ENCODE measurements at places on chromosomes 2 and 18.

GRCh38 chr2:95345081-95345562 lies 48.0 kb downstream of the KCNIP3 start:
- DNase-seq = no peak

- peak; percentile 2 for DNase-seq
Observed at GRCh38 chr2:47688561-47688960, 94.4 kb upstream of the MSH6 start.

DNA sequence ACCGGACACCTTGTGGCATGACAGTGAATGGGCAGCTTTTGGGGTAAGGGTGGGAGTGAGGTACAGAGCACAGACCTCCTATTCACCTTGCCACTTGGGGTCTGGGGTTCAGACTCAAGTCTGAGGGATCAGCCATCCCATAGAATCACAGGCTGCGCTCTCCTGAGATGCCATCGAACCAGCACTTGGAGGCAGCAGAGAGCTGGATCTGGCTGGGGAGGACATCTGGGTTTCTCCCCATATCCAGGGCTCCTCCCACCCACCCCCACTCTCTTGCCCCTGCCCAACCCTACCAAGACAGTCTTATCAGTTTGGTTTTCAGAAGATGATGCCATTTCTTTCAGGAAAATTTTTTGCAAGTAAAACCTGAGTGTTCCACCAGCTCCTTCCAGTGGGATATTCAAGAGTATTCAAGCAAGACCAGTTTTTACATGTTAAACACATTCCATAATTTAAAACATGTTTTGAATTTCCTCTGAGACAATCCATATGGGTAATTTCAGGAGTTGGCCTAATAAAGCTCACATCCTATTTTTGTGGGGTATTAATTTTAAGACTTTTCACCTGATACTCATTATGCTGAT lies 29.2 kb upstream of the TEX44 start:
- peak; percentile 69 for DNase-seq

GRCh38 chr2:134284119-134284670 lies 30.3 kb downstream of the MGAT5 start:
- peak; percentile 16 for DNase-seq

DNA sequence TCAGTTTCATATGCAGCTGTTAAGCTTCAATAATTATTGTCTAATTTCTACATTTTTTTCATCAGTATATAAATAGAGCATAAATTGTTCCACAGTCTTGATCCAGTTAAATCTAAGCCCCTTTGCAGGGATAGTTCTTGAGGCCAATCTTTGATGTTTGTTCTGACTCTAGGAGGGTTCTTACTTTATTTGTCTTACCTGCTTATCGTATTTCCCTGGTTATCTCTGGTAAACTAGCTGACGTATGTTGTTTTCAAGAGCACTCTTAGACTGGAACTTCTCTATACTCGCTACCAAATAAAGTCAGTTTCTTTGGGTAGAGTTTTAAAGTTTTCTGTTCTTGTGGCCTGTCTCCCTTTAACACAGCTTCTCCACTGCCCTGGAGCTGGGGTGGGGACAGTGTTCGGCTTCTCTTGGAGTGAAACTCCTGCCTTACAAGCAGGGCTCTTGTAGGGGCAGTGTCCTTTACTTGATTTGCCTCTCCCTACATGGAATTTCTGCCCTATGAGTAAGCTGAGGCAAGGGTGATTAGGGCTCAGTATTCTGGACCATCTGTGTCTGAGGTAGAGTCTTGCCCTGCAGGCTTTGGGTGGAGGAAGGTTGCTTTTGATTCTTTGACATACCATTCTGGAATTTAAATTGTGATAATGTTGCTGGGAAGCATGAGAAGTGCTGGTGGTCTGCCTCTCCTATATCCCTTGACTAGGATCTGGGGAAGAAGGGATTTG lies 90.3 kb downstream of the PTPN4 start:
- DNase-seq = peak; percentile 13

- peak; percentile 45 for DNase-seq
Observed at GRCh38 chr2:202140522-202141252, 67.6 kb downstream of the KIAA2012 start.

- DNase-seq = no peak
Observed at GRCh38 chr2:69043736-69044400, 30.9 kb downstream of the ANTXR1 start.

DNA sequence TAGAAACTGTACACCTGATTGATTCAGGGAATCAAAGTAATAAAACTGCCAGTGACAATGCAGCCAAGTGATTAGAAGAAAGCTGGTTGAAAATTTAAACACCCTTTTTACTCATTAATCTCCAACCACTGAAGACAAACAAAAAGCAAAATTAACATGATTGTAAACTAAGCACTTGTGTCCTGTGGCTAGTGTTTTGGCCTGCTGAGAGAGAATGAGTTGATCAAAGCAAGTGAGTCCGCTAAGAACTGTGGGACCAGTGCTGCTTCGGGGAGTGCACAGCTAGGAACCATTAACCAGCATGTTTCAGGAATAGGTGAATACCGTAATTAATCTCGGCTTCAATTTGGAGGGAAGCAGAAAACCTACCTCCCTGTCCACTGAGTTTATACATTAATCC lies 13.6 kb upstream of the PAPOLG start:
- DNase-seq = no peak

DNA sequence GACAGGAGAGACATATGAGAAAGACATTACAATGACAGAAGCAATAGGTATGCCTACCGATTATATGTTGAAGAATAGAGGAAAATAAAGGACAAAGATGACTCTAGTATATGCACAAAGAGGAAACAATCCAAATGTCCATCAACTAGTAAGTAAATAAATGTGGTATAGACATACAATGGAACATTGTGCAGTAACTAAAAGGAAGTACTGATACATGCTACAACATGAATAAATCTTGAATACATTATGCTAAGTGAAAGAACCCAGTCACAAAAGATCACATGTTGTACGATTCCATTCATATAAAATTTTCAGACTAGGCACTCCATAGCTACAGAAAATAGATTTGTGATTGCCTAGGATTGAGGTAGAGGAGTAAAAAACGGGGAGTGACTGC lies 28.5 kb upstream of the PGAP1 start:
- DNase-seq = no peak

DNA sequence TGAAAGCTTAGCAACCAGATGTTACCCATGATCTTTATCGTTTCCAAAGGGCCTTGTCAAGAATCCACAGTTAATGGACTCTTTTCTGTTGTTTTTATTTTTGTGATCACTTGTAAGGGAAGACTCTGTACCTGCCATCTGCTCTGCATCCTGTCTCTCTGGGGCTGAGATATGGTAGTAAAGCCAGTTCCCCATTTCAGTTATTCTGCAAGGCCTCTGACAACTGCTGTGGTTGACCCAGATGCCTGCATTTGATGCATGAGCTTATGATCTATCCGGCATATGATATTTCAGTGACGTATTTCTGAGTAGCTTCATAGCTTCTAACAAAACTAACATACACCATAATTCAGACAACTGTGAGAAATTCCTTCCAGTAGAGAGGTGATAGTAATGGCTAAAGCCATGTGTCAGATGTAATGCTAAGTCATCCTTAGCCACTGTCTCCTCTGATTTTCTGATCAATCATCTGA lies 105.1 kb downstream of the TPO start:
- DNase-seq = no peak

- DNase-seq = no peak
Observed at GRCh38 chr2:75558786-75559679, 1.7 kb downstream of the EVA1A start.

- no peak for DNase-seq
Observed at GRCh38 chr2:68272246-68272994, 20.1 kb upstream of the PPP3R1 start.

- DNase-seq = no peak
Observed at GRCh38 chr2:160667811-160668210, 174.2 kb upstream of the RBMS1 start.

DNA sequence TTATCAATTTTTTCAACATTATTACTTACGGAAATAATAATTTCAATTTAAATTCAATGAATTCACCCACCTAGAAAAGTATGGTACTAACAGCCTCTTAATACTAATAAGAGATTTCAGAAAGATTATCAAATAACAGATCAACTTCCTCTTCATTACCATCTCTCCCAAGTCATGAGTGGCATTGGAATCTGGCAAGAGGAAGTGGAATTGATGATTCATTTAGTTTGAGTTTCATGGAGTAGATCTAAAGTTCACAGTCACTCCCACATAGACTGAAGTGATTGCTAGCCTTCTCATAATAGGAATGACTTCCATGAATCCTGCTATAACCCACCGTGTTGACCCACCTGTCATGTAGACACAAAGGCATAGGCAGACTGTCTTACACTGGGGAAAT lies 77.7 kb upstream of the WDR75 start:
- DNase-seq = peak; percentile 55

DNA sequence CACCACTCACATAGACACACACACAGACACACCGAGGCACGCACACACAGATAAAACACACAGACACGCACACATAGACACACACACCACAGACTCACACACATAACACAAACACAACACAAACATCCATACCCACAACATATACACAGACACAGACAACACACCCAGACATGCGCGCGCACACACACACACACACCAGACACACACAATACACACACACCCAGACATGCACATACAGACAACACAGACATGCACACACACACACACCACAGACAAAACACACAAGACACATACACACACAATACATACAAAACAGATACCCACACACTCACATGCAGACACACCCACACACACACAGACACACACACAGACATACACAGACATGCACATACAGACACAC lies 95.4 kb upstream of the SMAD7 start:
- DNase-seq = no peak

- DNase-seq = no peak
Observed at GRCh38 chr18:45408218-45408617, 207.1 kb upstream of the SLC14A2 start.

DNA sequence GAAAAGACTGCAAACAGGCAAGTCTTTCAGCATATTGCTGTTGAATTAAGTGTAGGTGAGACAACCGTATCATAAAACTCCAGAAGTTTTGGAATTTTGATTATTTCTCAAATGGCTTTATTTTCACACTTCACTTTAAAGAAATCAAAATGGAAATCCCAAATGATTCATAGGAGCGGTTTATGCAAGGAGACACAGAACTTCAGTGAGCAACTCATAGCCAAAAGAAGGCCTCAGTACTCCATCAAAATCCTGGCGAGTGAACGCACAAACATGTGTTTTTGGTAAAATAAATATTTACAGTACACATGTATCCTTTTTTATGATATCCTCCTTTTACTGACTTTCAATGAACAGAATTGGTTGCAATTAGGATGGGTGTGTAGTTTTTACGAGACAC lies 140.4 kb upstream of the APCDD1 start:
- no peak for DNase-seq

GRCh38 chr2:66198873-66199272 lies 236.1 kb upstream of the MEIS1 start:
- DNase-seq = no peak

DNA sequence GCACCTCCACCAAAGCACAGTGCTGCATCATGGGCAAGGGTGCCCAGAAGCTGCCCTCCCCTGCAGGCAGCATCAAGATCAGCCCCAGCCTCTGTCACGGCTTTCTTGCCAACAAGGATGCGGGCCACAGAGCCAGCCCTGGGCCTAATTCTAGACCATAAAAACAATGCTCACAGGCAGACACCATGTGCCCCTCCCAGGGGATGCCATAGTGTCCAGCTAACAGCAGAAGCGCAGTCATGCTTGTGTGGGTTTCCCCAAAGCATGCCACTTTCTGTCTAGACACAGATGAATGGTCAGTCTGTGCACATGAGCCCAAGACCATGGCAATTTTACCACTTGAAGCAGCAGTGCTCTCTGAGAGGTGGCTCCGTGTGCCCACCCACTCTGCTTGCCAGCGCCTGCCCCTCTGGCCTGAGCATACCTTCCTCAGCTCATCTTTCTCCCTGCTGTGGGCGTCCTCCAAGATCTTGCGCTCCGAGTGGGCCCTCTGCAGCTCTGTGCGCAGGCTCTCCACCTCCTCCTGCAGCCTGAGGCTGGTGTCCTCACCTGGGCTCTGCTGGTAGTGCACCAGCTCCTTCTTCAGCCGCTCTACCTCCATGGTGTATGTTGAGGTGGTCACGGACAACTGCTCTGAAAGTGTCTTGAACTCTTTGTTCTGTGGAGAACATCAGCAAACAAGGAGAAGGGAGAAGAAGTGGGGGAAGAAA lies 81.3 kb upstream of the ACAA2 start:
- no peak for DNase-seq

DNA sequence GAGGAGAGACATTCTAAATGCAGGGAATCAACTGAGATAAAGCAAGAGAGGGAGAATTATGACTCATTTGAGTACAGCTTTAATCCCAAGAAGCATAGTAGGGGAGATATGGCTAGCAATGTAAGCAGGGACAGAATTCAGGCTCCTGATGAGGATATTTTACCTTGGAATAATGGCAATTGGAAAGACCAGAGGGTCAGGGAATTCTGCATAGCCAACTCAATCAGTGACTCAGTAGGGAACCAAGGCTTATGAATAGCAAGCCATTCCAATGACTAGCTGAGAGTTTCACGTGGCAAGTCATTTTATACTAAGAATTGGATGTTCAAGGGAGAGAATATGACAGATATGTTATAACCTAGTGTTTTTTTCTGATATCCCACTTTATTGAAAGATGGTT lies 563.8 kb upstream of the NETO1 start:
- DNase-seq = no peak

DNA sequence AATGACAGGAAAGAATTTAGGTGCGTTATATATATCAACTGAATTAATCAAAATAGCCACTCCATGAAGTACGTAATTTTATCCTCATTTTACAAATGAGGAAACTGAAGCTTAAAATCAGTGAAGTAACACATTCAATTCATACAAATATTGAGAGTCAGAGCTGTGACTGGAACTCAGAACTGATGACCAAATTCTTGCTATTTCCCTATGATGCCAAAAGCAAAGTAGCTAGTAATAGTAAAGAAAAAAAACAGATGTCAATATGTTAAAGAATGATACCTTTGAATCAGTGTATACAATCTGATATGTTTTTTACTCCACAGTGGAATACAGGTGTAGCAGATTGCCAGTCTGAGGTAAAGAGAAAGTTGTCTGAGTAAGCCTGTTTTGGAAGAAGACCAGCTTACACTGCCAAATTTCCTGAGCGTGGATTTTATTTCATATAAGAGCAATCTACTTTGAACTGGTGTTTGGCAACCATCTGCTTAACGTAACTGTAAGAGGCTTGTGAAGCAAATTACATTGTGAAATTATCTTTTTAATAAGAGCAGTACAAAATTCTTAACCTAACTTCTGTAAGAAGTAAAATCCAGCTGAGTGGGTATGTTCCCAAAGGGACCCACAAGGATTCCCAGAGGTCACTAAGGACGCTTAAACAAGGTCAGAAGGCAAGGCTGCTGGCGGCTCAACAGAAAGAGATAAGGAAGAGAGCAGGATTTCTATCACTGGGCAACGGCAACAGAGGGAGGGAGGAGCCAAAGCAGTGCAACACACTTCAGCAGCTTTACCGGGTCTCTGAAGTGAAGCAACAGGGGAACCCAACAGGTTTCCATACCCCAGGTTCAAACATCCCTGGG lies 85.6 kb downstream of the IKZF2 start:
- DNase-seq = peak; percentile 70

All from fibroblast of the aortic adventitia (primary cell).